ENCODE measurements at places on chromosomes 7 and 10.

GRCh38 chr7:25813381-25813780 lies 338.6 kb upstream of the NFE2L3 start:
- DNase-seq = no peak

DNA sequence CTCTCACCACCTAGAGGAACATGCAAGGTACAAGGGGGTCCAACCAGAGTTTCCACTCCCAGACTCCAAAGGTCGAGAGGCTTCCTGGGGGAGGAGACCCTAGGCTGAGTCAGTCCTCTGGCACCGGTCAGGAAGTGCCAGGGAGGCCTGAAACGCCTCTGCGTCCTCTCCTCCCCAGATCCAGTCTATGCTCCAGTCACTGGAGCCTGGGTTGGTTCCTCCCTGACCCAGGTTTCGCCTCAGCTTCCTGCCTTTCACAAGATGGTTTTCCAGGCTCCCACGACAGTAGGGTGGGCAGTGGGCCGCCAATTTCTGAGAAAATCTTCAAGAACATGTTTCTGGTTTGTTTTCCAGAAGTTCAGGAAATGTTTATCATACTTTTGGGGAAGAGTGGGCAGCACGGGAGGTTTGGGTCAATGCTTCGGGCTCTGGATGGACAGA lies 30.0 kb downstream of the DUSP5 start:
- no peak for DNase-seq

GRCh38 chr10:119550827-119551226 lies 8.3 kb upstream of the RGS10 start:
- DNase-seq = no peak

DNA sequence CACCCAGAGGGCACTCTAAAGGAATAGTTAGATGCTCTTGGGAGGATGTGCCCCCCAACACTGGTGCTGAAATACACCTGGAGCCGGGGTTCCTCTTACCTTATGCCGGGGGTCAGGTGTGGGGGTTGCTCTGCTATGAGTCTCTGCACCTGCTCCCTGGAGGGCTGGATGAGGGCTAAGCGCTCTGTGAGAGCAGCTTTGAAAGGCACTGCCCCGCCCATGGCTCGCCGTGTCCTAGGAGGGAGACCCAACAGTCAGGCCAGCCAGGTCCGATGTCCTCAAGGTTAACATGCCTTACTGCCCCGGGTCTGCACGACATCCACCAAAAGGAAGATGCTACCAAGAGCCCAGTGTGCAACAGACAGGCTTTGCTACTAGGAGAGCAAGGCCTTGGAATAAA lies 31.7 kb downstream of the PSPH start:
- no peak for DNase-seq

DNA sequence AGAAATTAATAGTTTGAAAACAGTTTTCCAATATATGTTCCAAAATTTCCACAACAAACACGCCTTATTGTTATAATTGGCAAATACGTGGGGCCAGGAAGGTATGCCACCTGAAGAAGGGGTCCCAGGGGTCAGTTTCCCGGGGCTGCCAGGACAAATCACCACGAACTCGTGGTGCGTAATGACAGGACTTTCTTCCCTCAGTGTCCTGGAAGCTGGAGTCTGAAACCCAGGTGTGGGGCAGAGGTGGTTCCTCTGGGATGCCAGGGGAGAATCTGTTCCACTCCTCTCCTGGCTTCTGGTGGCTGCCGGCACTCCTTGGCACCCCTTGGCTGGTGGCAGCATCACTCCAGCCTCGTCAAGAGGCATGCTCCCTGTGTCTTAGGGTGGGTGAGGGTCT lies 56.7 kb downstream of the CHST15 start:
- no peak for DNase-seq

- DNase-seq = no peak
Measured at GRCh38 chr7:106717254-106717954, 56.4 kb upstream of the CCDC71L start.

- no peak for DNase-seq
Measured at GRCh38 chr10:129712000-129712399, 245.0 kb downstream of the MGMT start.

DNA sequence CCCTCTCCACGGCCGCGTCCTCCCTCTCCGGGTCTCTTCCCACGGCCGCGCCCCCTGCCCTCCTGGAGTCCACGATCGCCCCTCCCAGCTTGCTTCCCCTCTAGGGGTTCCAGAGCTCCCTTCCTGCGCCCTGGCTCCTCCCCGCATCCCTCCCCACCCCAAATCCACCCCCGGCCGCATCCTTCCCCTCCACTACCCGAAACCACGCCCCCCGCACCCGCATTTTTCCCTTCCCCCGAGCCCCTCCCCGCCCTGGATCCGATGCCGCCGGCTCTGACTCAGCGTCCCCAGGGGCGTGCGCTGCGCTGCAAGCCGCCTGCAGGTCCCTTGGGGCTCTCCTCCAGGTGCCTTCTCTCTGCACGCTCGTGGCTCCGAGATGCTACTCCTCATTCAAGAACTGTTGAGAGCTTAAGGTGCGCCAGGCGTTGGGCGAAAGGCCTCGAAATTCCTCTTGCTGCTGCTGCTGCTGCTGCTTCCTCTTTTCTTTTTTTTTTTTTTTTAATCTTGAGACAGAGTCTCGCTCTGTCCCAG lies 372 bp upstream of the TMEM130 start:
- DNase-seq = peak; percentile 31

DNA sequence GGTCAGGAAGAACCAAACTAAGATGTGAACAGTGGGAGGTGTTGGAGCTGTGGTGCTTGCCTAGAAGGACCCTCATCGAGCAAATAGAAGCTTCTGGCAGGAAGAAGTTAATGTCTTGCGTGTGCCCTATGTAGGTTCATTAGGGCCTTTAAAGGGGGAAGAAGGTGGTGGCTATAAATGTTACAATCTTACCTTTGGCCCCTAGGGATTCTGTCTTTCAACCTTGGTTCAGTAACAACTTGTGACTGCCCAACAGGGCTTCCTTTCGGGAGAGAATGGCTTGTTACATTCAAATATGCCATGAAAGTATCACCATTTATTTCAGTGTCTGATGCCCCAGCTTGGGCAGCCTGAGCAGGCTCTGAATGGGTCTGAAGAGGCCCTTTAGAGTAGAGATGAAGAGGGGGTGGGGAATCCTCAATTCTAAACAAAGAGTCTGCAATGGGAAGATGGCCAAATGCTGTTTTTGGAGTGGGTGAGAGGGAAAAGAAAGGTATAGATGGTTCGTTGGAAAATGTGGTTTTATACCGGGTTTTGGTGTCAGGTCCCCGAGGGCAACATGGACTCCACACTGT lies 108.0 kb downstream of the TCF7L2 start:
- no peak for DNase-seq

DNA sequence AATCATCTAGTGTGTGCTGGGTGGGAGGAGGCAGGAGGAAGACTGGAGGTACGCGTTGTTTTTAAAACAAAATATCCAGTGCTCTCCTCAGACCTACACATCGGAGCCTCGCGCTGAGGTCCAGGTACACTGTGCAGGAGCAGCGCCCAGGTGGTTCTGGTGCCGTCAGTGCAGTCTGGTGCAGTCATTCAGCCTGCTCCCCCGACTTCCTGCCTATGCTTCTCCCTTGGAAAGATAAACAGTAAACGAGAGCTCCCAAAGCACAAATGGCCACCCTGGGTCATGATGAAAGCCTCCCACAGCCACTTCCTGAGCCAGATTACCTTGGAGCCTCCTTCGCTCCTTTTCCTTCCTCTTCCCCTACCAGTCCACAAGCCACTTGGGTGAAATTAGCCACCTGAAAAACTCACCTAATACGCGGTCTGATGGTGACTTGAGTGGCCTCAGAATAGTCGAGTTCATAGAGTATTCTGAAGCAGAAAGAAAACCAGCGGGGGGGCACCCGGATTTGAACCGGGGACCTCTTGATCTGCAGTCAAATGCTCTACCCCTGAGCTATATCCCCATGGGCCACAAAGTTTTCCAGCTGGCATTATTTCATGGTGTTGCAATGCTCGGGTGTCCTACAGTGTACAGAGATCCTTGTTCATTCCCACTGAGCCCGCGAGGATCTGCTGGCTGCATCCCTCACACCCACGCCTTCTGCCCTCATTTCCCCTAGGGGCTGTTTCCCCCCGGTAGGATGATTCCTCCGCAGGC lies 82.5 kb downstream of the ZNF467 start:
- no peak for DNase-seq

- no peak for DNase-seq
Measured at GRCh38 chr7:147595042-147595441, 995.5 kb upstream of the C7orf33 start.
